Hepatocyte (in vitro differentiated cells): ENCODE measurements at places on chromosomes 5 and 9. TPM values are rescaled to one million over a fixed set of nuclear protein-coding genes. Genes with fewer than 3 reads are reported as not detected.

Gene ITK
- 0.18 TPM in 1 of 2 replicates, not detected in the other for polyA plus RNA-seq

Gene ANKRD31
- 0.19 and 0.44 TPM in 2 replicates for polyA plus RNA-seq

Gene LMBRD2
- polyA plus RNA-seq = 3.2 and 4.5 TPM in 2 replicates

Gene CDH9
- polyA plus RNA-seq = 0.80 and 2.4 TPM in 2 replicates

Gene ESM1
- polyA plus RNA-seq = 0.16 and 1.5 TPM in 2 replicates

Gene SLC36A2
- polyA plus RNA-seq = not detected in 2 replicates

Gene BSPRY
- 12.0 TPM in 2 replicates for polyA plus RNA-seq

Gene RABL6
- 103 and 110 TPM in 2 replicates for polyA plus RNA-seq

Gene PCDHGA5
- polyA plus RNA-seq = not detected in 2 replicates

Gene CDKN2AIPNL
- polyA plus RNA-seq = 29.9 and 30.0 TPM in 2 replicates

Gene MAMDC2
- polyA plus RNA-seq = 0.65 and 1.1 TPM in 2 replicates

Gene TPRN
- polyA plus RNA-seq = 82.3 and 104 TPM in 2 replicates

Gene HEMGN
- not detected in 2 replicates for polyA plus RNA-seq

Gene ELOVL7
- polyA plus RNA-seq = 9.9 and 15.2 TPM in 2 replicates

Gene CD14
- polyA plus RNA-seq = 0.45 and 1.9 TPM in 2 replicates

Gene NPR3
- 3.6 and 6.9 TPM in 2 replicates for polyA plus RNA-seq

Gene QRFP
- 0.21 and 0.74 TPM in 2 replicates for polyA plus RNA-seq

Gene PCDHA11
- 2.5 TPM in 2 replicates for polyA plus RNA-seq

Gene POLR3G
- 0.79 and 1.0 TPM in 2 replicates for polyA plus RNA-seq

Gene PCDHB13
- 0.50 and 1.1 TPM in 2 replicates for polyA plus RNA-seq

Gene P4HA2
- 217 and 246 TPM in 2 replicates for polyA plus RNA-seq

Gene GAS1
- 85.2 and 101 TPM in 2 replicates for polyA plus RNA-seq

Gene ACTBL2
- 0.17 TPM in 1 of 2 replicates, not detected in the other for polyA plus RNA-seq

Gene WNT8A
- polyA plus RNA-seq = not detected in 2 replicates

Gene KIAA0825
- 2.1 and 2.7 TPM in 2 replicates for polyA plus RNA-seq

Gene OR1L8
- polyA plus RNA-seq = not detected in 2 replicates

Gene SLC6A19
- polyA plus RNA-seq = 4.8 and 5.8 TPM in 2 replicates

Gene NEURL1B
- polyA plus RNA-seq = 0.65 and 1.00 TPM in 2 replicates

Gene CD180
- 0.24 TPM in 1 of 2 replicates, not detected in the other for polyA plus RNA-seq

Gene HAPLN1
- polyA plus RNA-seq = 32.7 and 34.5 TPM in 2 replicates

Gene CSF1R
- polyA plus RNA-seq = 3.6 and 5.1 TPM in 2 replicates

Gene LCNL1
- 0.47 and 2.2 TPM in 2 replicates for polyA plus RNA-seq

Gene HAVCR2
- polyA plus RNA-seq = 0.52 and 0.92 TPM in 2 replicates

Gene KCNN2
- 6.4 and 9.5 TPM in 2 replicates for polyA plus RNA-seq

Gene EGFLAM
- 6.5 and 9.2 TPM in 2 replicates for polyA plus RNA-seq

Gene NUTM2F
- polyA plus RNA-seq = 0.29 and 0.89 TPM in 2 replicates

Gene SLC25A2
- polyA plus RNA-seq = not detected in 2 replicates

Gene ROR2
- polyA plus RNA-seq = 21.4 and 25.6 TPM in 2 replicates

Gene TEX48
- polyA plus RNA-seq = not detected in 2 replicates

Gene FOXD4L3
- not detected in 2 replicates for polyA plus RNA-seq

Gene CDC20B
- polyA plus RNA-seq = 0.12 TPM in 1 of 2 replicates, not detected in the other

Gene SLC46A2
- polyA plus RNA-seq = not detected in 2 replicates

Gene FCN2
- not detected in 2 replicates for polyA plus RNA-seq

Gene CAVIN4
- 0.53 and 0.54 TPM in 2 replicates for polyA plus RNA-seq

Gene ATG10
- polyA plus RNA-seq = 12.6 and 13.0 TPM in 2 replicates

Gene IL17B
- polyA plus RNA-seq = 0.27 TPM in 1 of 2 replicates, not detected in the other

Gene SETD9
- 17.1 and 22.6 TPM in 2 replicates for polyA plus RNA-seq

Gene ADAMTS6
- 3.4 and 5.9 TPM in 2 replicates for polyA plus RNA-seq

Gene CER1
- polyA plus RNA-seq = not detected in 2 replicates

Gene PCDHGB7
- polyA plus RNA-seq = 6.7 and 8.4 TPM in 2 replicates

Gene RASEF
- polyA plus RNA-seq = 11.1 and 13.0 TPM in 2 replicates

Gene EQTN
- not detected in 2 replicates for polyA plus RNA-seq

Gene OLFML2A
- polyA plus RNA-seq = 1.2 and 2.2 TPM in 2 replicates

Gene PCDHAC1
- 0.41 and 1.3 TPM in 2 replicates for polyA plus RNA-seq

Gene OTP
- not detected in 2 replicates for polyA plus RNA-seq

Gene PRSS3
- polyA plus RNA-seq = 1.5 and 1.6 TPM in 2 replicates

Gene RPL35
- polyA plus RNA-seq = 927 and 1,057 TPM in 2 replicates

Gene HTR1A
- polyA plus RNA-seq = 0.19 TPM in 1 of 2 replicates, not detected in the other
